ENCODE measurements at places on chromosomes 11 and 22.

DNA sequence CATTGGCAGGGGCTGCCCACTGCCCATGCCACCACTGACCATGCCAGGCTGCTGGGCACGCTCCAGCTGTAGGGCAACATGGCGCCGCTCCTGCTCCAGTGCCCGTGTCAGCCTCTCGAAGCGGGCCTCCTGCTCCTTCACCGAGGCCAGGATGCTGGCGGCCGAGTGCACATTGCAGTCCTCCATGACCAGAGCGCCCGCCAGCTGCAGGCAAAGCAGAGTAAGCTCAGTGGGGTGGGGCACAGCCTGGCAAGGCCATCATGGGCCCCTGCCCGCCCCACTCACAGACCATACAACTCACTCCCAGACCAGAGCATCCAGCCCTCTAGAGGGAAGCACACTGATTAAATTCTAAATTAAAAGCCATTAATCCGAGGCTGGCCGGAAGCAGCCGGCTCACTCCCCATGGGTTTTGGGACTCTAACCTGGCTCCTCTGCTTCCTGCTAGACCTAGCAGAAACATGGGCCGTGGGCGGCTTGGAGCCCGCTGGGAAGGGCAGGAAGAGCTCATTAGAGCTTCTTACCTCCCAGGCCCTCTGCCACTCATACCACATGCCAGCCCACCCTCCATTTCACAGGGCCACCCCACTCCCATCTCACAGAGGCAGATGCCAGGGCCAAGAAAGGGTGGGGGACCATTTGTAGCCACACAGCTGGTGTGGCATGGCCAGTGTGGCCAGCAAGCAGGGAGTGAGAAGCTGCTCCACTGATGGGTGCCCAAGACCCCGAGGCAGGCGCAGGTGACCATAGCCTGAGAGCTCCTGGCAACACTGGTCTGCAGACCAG is 25.8 kb downstream of the ARVCF start:
- DNase-seq: no peak

DNA sequence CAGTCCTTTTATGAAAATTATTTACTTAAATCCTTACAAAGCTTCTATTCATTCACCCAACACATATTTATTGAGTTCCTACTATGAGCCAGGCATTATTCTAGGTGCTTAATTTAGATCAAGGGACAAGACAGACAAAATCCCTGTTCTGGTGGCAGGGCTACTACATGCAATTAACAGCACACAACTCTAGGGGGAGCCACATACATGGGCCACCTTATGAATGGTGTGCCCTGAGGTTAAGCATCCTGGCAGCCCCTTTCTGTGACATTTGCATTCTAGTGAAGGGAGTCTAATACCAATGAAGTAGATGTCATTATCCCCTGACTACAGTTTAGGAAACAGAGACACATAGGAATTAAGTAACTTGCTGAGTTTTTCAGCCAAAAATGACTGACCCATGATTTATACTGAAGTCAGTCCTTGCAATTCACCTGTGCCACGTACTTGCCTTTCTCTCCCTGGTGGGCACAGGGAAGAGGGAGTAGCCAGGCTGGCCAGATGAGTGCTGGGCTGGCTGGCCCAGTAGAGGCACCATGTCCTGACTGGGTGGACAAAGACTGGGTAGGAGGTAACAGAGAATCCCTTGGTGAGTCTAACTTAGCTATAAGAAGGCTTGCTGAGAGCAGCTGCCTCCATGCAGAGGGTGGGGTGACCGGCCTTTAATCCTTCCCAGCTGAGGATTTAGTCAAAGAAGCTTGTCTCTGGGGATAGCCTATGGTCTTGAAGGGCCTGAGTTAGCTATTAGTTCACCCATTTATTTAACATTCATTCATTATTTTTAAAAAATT is 52.0 kb upstream of the ELF5 start:
- DNase-seq: no peak

DNA sequence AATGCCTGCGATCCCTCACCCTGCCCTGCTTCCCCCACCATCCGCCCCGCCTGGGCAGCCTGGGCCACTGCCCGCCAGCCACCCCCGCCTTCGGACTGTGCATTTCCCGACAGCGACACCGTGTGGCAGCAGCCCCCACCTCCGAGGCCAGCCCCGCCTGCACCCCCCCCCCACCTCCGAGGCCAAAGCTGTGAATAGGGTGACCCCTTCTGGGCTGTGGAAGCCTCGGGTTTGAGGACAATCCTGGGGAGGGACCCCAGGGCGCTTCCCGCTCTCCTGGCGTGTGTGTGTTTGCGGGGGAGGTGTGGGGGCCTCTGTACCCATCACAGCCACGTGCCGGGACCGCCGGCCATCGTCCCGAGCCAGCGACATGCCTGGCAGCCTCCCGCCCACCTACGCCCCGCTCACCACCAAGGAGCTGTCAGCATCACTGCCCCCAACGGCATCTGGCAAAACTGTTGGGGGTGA is 33.8 kb upstream of the PPARA start:
- peak; percentile 79 for DNase-seq

- no peak for DNase-seq
Measured at GRCh38 chr11:42770444-42771065, 541.2 kb upstream of the API5 start.

- DNase-seq: no peak
Measured at GRCh38 chr11:66987924-66988637, 13.0 kb downstream of the C11orf86 start.

GRCh38 chr11:2265396-2265795 is 5.0 kb downstream of the ASCL2 start:
- DNase-seq: no peak

GRCh38 chr11:1072116-1072820 is 2.4 kb upstream of the MUC2 start:
- DNase-seq: no peak

- DNase-seq: no peak
Measured at GRCh38 chr11:13966013-13966412, 3.5 kb downstream of the SPON1 start.

GRCh38 chr11:31649129-31649966 is 139.8 kb downstream of the ELP4 start:
- DNase-seq: no peak

GRCh38 chr22:28316014-28316413 is 363.6 kb downstream of the TTC28 start:
- DNase-seq: no peak

GRCh38 chr11:69831985-69832384 is 12.8 kb upstream of the FGF3 start:
- DNase-seq: no peak

DNA sequence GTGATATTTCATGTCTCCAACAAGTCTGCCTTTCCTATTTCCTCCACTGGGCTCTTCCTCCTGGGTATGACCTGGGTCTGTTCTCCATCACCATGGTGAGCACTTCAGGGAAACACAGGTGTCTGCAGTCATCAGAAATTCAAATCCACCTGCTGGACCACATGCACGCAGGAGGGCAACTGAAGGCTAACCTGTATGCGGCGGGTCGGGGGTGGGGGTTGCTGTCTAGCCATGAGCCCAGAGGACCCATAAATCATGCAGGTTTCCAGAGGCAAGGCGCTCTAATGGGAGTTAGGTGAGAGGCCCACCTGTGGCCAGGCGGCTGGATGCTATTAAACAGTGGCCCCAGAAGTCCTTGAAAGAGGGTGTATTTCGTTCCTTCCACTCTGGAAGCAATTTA is 11.1 kb upstream of the PAMR1 start:
- DNase-seq: no peak

GRCh38 chr11:16043617-16044016 is 312.7 kb downstream of the SOX6 start:
- no peak for DNase-seq

- no peak for DNase-seq
Measured at GRCh38 chr22:47291565-47292495, 529.4 kb downstream of the TBC1D22A start.

GRCh38 chr11:121063728-121064127 is 37.3 kb upstream of the TECTA start:
- DNase-seq: no peak

GRCh38 chr11:69105461-69106030 is 50.2 kb upstream of the SMIM38 start:
- no peak for DNase-seq

DNA sequence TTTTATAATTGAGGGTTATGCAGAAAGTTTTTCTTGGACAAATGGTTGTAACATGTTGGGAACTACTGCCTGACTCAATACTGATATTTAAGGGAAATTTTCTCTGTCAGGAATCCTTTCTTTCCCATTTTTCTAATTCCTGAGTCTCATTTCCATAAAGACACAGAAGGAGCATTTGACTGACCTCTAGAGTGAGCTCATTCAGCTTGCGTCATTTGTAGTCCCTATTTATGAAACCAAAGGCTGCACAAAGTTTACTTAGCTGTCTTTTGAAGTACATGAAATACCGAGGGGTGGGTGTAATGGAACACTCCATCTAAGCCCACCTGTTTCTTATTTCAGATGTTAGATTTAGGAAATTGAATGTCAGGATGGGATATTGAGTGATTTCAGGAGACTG is 359.5 kb upstream of the C11orf87 start:
- DNase-seq: no peak

- no peak for DNase-seq
Measured at GRCh38 chr22:21741059-21741458, 5.5 kb upstream of the YPEL1 start.

DNA sequence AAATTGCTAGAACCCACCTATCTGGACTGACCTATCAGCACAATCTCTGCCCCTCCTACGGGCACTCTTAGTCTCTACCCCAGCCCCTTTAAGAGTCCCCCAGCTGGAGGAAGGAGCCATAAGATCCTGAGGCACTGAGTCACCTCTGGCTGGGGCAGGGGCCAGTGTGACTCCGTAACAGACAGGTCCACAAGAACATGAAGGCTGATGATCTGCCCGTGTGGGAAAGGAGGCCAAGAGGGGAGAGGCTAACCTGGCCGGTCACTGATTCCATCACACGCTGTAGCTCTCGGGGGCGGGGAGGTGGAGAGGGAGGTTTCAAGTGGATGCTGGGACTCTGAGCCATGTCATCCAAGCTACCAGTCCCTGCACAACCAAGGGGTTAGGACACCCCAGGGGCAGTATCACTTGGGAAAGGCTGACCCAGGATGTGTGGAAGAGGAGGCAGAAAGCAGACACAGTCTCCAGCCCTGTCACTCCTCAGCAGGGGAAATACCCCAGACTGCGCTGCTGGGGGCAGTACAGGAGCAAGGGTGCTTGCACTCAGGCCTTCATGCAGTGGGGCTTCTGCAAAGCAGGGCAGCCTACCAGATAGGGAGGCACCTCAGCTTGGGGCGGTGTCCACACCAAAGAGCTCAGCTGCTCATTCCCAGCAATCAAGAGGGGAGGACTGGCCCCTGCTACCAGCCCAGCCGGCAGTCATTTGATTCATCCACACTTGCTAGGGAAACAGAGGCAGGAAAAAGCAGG is 22.3 kb downstream of the ARHGAP1 start:
- no peak for DNase-seq

DNA sequence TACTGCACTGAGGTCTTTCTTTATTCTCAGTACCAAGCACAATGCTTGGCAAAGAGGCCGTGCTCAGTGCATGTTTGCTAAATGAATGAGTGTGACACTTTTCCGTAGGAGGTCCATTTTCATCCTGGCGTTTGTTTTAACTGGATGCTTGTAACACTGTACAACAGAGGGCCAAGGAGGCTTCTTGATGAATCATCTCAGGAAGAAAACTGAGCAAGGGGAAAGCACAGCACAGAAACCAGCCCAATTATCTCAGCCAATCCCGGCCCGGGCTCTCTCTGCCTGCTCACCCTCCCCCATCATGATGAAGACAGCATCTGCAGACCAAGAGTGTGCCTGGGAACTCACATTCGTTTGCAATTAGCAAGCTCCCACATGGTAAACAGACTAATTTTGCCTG is 570.3 kb downstream of the OPCML start:
- DNase-seq: no peak

DNA sequence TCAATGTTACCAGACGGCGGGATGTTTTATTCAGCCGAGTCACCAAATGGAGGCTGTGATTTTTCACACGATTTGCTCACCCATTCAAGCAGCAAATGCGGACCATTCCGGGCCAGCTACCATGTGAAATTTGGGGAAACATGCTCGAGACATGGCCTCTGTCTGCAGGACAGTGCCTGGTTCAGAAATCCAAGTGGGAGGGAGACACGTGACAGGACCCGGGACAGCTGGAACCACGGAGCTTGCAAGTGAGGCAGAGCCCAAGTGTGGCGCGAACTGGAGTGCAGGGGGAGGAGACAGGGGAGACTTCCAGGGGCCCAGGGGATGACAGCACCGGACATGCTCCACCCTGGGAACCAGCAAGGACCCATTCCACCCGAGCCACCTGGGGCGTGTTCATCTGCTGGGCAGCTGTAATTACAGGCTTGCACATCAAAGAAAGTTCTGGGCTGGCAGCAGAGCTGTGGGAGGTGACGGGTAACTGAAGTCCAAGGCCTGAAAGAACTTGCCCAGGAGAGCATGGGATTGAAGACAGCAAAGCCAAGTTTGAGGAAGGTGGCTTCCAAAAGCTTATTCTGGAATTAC is 16.5 kb downstream of the CERK start:
- no peak for DNase-seq

DNA sequence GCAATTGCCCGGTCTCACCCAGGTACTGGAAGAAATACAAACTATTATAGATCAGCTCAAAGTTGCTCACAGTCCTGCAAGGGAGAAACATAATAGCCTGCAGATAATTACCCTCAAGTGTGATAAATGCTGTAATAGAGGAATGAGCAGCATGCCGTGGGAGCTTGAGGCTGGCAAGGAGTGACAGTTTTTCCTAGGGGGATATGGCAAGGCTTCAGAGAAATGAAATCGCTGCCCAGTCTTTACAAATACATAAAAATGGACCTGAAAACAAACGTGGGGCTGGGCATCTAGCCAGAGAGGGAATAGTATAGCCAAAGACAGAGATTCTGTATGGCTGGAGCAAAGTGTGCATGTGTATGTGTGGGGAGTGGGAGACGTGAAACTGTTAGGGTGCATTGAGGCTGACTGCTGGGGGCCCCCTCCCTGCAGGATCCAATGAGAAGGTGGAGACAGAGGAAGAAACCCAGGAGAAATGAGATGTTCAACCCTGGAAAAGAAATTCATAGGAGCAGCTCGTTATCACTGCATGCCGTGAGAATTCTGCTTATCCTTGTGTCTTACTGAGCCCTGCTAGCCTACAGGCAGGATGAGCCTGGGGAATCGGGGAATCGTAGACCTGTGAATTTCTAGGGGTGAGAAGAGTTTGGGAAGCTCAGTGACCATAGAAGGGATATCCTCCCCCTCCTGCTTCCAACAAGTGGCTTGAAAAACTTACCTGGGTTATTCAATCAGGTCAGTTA is 167.0 kb downstream of the LDLRAD3 start:
- no peak for DNase-seq

Data from effector memory CD4-positive, alpha-beta T cell (primary cell).